ENCODE measurements at places on chromosomes 3 and 15.

- ATAC-seq: no peak
Measured at GRCh38 chr3:108823227-108823626, 641 bp downstream of the TRAT1 start.

- ATAC-seq: no peak
Measured at GRCh38 chr3:45618081-45618509, 23.5 kb downstream of the LIMD1 start.

- ATAC-seq: no peak
Measured at GRCh38 chr3:188792793-188793192, 379.0 kb upstream of the TPRG1 start.

DNA sequence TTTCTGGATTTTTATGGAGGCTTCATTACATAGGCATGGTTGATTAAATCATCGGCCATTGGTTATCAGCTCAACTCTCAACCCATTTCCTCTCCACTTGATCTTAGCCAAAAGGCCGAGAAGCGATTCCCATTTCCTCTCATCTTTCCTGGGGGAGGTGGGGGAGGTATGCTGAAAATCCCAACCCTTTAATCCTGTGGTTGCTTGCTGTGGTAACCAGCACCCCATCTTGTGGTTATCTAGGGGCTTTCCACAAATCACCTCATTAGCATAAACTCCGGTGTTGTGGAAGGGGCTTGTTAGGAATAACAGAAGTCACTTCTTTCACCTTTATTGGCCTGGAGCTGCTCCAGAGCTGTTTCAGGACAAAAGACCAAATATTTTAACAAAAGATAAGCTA lies 20.9 kb downstream of the PDE8A start:
- no peak for ATAC-seq

- no peak for ATAC-seq
Measured at GRCh38 chr3:34782871-34783270, 856.5 kb upstream of the ARPP21 start.

- ATAC-seq: no peak
Measured at GRCh38 chr3:184409331-184409926, 29.6 kb downstream of the CHRD start.

DNA sequence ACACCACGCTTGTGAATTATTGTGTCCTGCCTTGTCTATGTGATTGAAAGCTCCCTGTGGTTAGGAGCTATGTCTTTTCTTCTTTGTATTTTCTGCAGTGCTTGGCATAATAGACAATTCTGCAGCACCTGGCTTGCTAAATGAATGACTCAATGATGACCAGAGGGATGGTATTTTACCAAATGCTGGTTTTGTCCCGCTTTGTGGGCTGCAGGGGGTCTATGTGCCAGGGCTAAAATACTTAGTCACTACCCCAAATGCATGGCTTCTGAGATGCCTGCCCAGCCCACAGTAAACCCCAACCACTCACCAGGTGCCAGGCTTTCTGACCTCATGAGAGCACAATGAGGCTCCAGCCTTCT lies 50.9 kb downstream of the BOC start:
- no peak for ATAC-seq

GRCh38 chr15:101167411-101167752 lies 84.5 kb downstream of the CHSY1 start:
- ATAC-seq: no peak

GRCh38 chr3:156323466-156323865 lies 203.1 kb downstream of the KCNAB1 start:
- ATAC-seq: no peak
